ENCODE measurements at places on chromosomes 6 and 20. TPM values are rescaled to one million over a fixed set of nuclear protein-coding genes. Genes with fewer than 3 reads are reported as not detected.
A peak's percentile ranks its signal among the peaks of the same experiment; 100 is the strongest.

DNA sequence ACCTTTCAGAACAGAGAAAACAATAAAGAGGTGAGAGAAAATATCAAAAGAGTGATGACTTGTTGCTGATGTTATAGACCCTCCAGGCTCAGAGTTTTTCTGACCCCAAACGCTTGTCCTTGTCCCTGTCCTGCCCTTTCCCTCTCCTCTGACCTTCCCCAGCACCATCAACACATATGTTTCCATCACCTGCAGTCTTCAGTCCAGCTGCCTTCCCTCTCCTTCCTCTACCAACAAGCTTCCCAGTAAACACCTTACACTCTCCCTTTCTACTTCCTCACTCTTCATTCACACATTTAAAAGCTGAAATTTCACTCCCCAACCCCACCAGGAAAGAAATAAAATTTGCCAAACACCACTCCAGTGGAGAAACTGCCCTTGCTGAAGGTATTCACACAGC lies 25.4 kb upstream of the AFDN start:
- H3K4me3 ChIP-seq = no peak overlapping the region
- H3K4me1 ChIP-seq = peaks cover 3% of the 10 kb centered on the region
- peaks cover 1% of the 10 kb centered on the region for H3K27me3 ChIP-seq
- H3K27ac ChIP-seq = no peak overlapping the region
- DNase-seq = no peak

- H3K4me1 ChIP-seq = no peaks in the 10 kb centered on the region
- H3K36me3 ChIP-seq = no peaks in the 10 kb centered on the region
- DNase-seq = no peak
- no peaks in the 10 kb centered on the region for H3K27me3 ChIP-seq
- H3K4me3 ChIP-seq = no peak overlapping the region
- no peak overlapping the region for H3K27ac ChIP-seq
Observed at GRCh38 chr20:30168800-30169138, 1088.7 kb upstream of the DEFB115 start.

GRCh38 chr6:14831937-14832336 lies 413.9 kb upstream of the JARID2 start:
- H3K36me3 ChIP-seq = no peaks in the 10 kb centered on the region
- no peak for DNase-seq
- H3K27me3 ChIP-seq = peaks cover 3% of the 10 kb centered on the region
- no peak overlapping the region for H3K27ac ChIP-seq
- no peak overlapping the region for H3K4me3 ChIP-seq
- H3K4me1 ChIP-seq = no peaks in the 10 kb centered on the region

Gene NUP153
- total RNA-seq = 64.5 TPM

GRCh38 chr6:83193747-83194566 lies 800 bp downstream of the RWDD2A start:
- DNase-seq = peak; percentile 31
- peaks cover 26% of the 10 kb centered on the region for H3K4me1 ChIP-seq
- H3K27ac ChIP-seq = peak overlapping the region; percentile 49
- peak overlapping the region; percentile 70 for H3K4me3 ChIP-seq
- H3K27me3 ChIP-seq = no peaks in the 10 kb centered on the region
- H3K36me3 ChIP-seq = peaks cover 2% of the 10 kb centered on the region

Gene MACROD2
- not detected for total RNA-seq

- DNase-seq = no peak
- no peaks in the 10 kb centered on the region for H3K27me3 ChIP-seq
- no peaks in the 10 kb centered on the region for H3K4me1 ChIP-seq
- H3K4me3 ChIP-seq = no peak overlapping the region
- no peaks in the 10 kb centered on the region for H3K36me3 ChIP-seq
- H3K27ac ChIP-seq = no peak overlapping the region
Observed at GRCh38 chr6:47248446-47248845, 61.3 kb downstream of the TNFRSF21 start.

DNA sequence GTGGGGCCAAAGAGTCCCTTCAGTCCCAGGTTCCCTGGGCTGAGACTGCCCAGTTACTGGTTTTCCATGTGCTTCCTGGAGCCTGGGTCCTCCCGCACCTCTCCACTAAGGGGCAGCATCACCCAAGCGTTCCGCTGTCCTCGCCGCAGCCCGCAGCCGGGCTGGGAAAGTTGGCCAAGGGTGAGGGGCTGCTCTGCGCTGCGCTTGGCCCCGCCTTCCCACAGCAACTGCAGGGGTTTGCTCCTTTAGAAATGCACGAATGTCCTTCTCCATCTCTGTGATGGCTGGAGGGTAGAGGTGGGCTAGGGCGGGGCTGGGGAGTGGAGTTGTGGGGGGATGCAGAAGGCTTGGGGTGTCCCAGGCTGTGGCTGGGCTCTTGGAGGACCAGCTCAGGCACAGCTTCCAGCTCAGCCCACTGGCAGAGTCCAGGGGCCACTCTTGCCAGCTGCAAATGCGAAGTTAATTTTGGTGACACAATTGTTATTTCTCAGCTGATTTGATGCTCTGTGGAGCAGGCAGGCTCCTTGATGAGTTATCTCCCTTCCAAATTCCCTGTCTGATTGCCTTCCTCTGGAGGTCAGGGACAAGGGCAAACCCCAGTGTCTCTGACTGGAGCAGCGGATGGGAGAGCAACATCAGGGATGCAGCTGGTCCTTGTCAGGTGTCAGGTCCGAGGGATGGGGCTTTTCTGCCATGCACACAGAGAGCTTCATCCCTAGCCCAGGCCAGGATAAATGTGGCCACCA lies 63.2 kb downstream of the NOL4L start:
- H3K27ac ChIP-seq = peak overlapping the region; percentile 60
- H3K36me3 ChIP-seq = peaks cover 47% of the 10 kb centered on the region
- peaks cover 58% of the 10 kb centered on the region for H3K4me1 ChIP-seq

DNA sequence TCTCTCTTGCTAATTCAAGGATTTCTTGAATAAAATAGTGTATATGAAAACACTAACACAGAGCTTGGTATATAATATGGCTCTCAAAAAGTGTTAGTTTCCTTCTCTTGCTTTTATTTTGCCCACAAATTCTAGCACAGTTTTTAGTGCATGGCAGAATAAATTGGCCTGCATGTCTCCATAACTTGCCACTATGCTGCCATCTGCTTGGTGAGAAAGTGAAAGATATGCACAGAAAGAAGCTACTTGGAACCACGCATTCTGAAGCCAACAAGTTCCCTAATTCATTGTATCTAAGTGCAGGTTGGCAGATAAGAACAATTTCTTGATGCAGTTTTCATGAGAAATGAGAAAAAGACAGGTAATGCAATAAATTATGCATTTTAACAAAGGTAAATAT lies 101.2 kb downstream of the EPHA7 start:
- no peak overlapping the region for H3K27ac ChIP-seq
- no peaks in the 10 kb centered on the region for H3K4me1 ChIP-seq
- no peak overlapping the region for H3K4me3 ChIP-seq
- no peaks in the 10 kb centered on the region for H3K36me3 ChIP-seq

GRCh38 chr6:1701668-1702353 lies 92.1 kb downstream of the FOXC1 start:
- H3K27me3 ChIP-seq = no peaks in the 10 kb centered on the region
- no peak for DNase-seq
- no peak overlapping the region for H3K27ac ChIP-seq
- no peak overlapping the region for H3K4me3 ChIP-seq
- H3K4me1 ChIP-seq = no peaks in the 10 kb centered on the region

- no peak overlapping the region for H3K4me3 ChIP-seq
- no peak for DNase-seq
- H3K36me3 ChIP-seq = no peaks in the 10 kb centered on the region
- peaks cover 11% of the 10 kb centered on the region for H3K27me3 ChIP-seq
Observed at GRCh38 chr6:134722200-134722870, 227.6 kb downstream of the ALDH8A1 start.

DNA sequence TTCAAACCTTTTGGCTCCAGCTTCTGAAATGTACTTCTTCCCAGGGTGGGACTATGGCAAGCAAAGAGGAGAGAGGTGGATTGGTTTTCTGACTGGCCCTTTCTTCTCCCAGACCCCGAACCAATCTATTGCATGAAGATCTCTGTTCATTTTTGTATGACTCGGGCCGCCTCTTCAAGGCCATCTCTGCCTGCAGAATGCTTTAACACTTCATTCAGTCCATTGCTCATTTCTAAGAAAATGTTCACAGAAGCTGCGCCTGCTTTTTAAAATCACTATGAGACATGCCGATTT lies 1.6 kb downstream of the VGLL2 start:
- H3K36me3 ChIP-seq = no peaks in the 10 kb centered on the region
- DNase-seq = no peak
- peaks cover 60% of the 10 kb centered on the region for H3K27me3 ChIP-seq
- no peak overlapping the region for H3K4me3 ChIP-seq

Gene DEFB124
- total RNA-seq = not detected

DNA sequence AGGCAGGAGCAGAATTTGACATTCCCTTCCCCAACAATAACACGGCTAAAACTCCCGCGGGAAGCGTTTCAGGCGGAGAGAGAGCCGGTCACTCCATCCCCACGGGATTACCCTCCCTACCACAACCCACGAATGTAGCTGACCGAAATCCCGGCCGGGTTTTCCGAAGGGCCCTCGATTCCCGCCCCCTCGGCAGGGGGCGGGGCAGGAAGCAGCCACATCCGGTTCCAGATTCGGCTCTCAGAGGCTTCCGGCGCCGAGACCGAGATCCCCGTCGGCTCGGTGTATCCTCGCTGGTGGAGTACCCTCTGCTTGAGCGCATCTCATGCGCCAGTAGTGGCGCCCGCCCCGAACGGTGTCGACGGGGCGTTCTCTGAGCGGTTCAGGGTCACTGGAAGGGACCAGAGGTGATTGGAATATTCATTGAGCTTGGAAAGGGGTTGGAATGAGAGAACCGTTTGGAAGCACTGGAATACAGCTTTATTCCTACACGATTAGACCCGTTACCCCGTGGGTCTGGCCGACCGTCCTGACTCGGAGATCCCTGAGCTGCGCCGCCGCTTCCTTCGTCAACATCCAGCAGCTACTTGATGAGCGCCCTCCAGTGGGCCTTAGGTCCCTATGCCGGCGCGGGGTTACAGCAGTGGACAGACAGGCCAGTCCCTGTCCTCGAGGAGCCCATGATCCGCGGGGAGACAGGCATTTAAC lies 649 bp upstream of the RGL2 start:
- peak overlapping the region; percentile 90 for H3K4me3 ChIP-seq
- no peaks in the 10 kb centered on the region for H3K27me3 ChIP-seq
- H3K36me3 ChIP-seq = peaks cover 34% of the 10 kb centered on the region
- H3K27ac ChIP-seq = peak overlapping the region; percentile 92

- DNase-seq = peak; percentile 16
- H3K36me3 ChIP-seq = no peaks in the 10 kb centered on the region
- no peaks in the 10 kb centered on the region for H3K27me3 ChIP-seq
- no peak overlapping the region for H3K27ac ChIP-seq
Observed at GRCh38 chr20:60011512-60012507, 53.6 kb downstream of the CDH26 start.

Gene CARMIL1
- 3.0 TPM for total RNA-seq

GRCh38 chr6:32879691-32880090 lies 25.7 kb downstream of the PSMB9 start:
- DNase-seq = no peak
- H3K4me1 ChIP-seq = no peaks in the 10 kb centered on the region
- no peak overlapping the region for H3K4me3 ChIP-seq
- H3K27me3 ChIP-seq = no peaks in the 10 kb centered on the region

DNA sequence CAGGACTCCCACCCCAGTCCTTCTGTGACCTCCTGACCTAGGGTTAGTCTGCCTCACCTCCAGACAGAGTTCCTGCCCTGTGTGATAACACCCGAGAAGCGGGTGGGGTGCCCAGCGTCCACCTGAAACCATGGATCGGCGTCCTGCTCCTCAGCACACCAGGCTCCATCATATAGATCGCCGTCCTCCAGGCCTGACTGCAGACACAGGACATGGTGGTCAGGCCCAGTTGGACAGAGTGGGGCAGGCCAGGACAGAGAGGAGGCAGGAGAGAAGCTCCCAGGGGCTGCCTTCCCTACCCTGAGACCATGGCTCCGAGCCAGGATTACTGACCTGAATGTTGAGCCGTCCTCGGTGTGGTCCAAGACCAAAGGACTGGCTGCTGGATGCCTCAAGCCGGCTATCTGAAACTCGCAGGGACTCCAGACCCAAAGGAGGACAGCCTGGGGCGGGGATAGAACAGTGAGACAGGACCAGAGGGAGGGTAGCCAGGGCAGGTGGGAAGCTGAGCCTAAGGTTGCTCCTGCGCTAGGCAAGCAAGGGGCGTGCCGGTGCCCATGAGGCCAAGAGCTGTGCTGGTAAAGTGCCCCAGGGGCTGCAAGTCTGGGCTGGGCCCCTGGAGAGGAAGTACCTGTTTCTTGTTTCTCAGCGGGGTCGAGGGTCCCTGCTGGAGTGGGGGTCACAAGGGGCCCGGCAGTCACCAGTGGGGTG lies 2.2 kb downstream of the CPXM1 start:
- no peak for DNase-seq
- no peaks in the 10 kb centered on the region for H3K36me3 ChIP-seq
- peaks cover 20% of the 10 kb centered on the region for H3K27me3 ChIP-seq
- peaks cover 14% of the 10 kb centered on the region for H3K4me1 ChIP-seq
- H3K4me3 ChIP-seq = no peak overlapping the region

- DNase-seq = no peak
- no peaks in the 10 kb centered on the region for H3K27me3 ChIP-seq
- H3K36me3 ChIP-seq = no peaks in the 10 kb centered on the region
- H3K4me3 ChIP-seq = no peak overlapping the region
- H3K4me1 ChIP-seq = no peaks in the 10 kb centered on the region
Observed at GRCh38 chr20:9087531-9088217, 18.8 kb downstream of the PLCB4 start.

Gene BEND6
- total RNA-seq = not detected

- DNase-seq = no peak
- H3K36me3 ChIP-seq = no peaks in the 10 kb centered on the region
- no peak overlapping the region for H3K4me3 ChIP-seq
- no peak overlapping the region for H3K27ac ChIP-seq
- no peaks in the 10 kb centered on the region for H3K27me3 ChIP-seq
- H3K4me1 ChIP-seq = no peaks in the 10 kb centered on the region
Observed at GRCh38 chr6:5499644-5500306, 238.5 kb downstream of the FARS2 start.

DNA sequence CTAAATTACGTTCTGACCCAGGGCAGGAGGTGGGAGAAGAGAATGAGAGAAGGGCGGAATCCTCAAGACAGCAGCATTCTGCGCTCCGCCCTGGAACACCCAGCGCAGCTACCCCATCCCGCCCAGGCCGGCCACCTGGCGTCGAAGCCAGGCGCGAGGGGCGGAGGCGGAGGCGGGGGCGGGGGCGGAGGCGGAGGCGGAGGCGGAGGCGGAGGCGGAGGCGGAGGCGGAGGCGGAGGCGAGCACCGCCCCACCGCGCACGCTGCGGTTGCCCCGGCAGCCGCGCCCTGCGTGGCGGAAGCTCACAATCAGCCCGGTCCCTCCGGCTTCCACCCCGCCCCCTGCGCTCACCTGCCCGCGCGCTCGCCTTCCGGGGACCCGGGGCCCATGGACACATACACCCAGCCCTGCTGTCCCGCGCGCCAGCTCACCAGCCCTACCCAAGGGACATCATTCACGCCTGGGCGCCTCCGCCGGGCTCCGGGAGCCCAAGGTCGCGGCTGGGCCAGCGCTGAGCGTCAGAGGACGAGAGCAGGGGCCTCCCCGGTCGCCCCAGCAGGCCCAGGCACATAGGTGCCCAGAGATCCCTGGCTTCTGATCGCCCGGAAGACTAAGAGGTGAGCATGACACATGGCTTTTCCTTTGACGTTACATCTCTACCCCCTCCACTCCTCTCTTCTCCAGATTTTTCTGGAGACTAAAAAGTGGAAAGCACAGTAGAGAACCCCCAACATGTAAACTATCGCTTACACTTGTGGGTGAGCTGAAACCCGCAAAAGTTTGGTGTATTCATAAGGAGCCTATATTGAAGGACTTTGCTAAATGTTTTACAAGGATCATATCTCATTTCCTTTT lies at the start of gene ANKEF1:
TSS of gene ANKEF1 (plus strand) at position 271 of the 855 bp plus-strand sequence. CDS start 3,315 bp downstream, outside the sequence.
- H3K27ac ChIP-seq = peak within 1 kb of the TSS; percentile 69
- H3K36me3 ChIP-seq = no peaks in the 10 kb centered on the region
- peak within 1 kb of the TSS; percentile 29 for H3K4me3 ChIP-seq
- no peaks in the 10 kb centered on the region for H3K27me3 ChIP-seq

GRCh38 chr20:46945465-46945864 lies 50.8 kb downstream of the EYA2 start:
- no peak for DNase-seq
- no peak overlapping the region for H3K27ac ChIP-seq
- H3K4me1 ChIP-seq = no peaks in the 10 kb centered on the region
- no peaks in the 10 kb centered on the region for H3K36me3 ChIP-seq
- no peaks in the 10 kb centered on the region for H3K27me3 ChIP-seq
- no peak overlapping the region for H3K4me3 ChIP-seq
